ENCODE measurements at places on chromosomes 3 and 15.
A peak's percentile ranks its signal among the peaks of the same experiment; 100 is the strongest.

DNA sequence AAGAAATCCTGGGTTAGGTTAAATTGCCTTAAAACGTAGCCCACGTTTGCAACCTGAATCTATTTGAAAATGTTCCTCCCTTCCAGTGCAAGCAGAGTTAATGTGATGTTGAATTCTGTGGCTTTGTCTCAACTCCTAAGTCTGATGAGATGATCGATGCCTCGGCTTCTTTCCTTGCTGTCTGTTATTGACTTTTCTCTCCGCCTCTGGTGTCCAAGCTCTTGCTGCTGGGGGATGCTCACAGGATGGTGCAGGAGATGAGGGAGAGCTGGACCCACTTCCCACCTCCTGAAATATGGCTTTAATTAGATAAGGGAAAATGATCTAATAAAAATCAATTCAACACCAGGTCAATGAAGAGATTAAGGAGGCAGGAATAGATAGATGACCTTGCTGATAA is 407.9 kb upstream of the RGMA start:
- DNase-seq: no peak

DNA sequence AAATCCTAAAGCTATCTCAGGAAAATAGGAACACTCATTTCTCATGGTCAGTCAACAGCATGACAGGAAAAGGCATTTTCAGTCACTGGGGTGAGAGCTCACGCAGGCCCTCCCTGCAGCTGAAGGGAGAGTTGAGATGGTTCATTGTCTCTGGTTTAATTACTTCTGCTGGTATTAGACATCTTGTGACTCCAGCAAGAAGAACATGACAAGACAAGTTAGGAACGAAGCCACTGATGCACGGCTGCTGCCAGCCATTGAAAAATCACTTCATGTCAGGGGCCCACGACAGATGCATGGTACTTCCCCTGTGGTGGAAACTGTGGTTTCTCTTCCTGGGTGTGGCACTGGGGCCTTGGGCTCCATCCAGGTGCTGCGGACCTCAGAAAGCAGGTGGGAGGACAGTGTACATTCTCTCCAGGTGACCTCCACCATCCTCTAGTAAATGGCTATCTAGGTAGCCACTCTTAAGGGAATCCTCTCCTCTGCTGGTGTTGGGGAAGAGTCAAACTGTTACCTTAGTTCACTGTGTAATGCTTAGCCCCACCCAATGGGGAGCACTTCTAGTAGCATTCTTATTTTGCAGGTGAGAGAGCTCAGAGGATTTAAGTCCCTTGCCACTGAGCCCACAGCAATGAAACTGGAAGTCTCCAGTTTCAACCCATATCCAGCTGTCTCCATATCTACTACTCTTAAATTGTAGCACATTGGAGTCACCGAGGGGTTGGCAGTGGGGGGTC is 274.2 kb downstream of the LRTM1 start:
- no peak for DNase-seq

GRCh38 chr15:67149068-67149772 is 83.8 kb downstream of the SMAD3 start:
- DNase-seq: no peak

DNA sequence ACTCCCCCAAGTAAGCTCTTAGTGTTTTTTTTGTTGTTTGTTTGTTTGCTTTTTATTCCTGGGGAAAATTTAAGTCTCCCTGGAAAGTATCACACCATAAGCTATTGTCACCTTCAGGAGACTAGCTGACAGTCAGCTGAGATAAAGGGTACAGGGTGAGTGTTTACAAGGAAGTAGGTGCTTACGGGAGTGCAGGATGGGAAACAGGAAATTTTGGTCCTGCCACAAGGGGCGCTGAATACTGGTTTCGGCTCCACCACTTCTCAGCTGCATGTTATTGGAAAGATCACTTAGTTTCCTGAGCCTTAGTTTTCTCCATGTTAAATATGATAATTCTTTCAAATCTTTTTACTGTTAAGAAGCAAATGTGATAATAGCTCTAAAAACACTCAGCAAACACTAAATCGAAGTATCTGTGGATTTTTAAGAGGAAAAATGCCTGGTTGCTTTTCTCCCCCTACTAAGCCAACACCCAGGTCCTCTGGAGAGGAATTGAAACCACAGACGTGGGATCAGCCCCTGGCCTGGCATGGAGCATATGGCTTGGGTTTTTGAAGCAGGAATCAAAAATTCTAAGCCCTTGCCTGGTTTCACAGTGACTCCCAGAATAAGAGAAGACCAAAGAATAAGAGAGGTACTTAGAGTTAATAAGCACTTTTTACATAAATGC is 90.7 kb downstream of the SCN11A start:
- peak; percentile 12 for DNase-seq

DNA sequence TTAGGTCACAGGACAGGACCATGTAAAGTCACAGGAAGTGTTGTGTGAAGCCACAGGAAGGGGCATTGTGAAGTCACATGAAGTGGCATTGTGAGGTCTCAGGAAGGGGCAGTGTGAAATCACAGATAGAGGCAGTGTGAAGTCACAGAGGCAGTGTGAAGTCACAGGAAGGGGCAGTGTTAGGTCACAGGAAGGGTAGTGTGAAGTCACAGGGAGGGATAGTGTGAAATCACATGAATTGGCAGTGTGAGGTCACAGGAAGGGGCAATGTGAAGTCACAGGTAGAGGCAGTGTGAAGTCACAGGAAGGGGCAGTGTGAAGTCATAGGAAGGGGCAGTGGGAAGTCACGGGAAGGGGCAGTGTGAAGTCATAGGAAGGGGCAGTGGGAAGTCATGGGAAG is 37.9 kb downstream of the GASK1A start:
- no peak for DNase-seq

DNA sequence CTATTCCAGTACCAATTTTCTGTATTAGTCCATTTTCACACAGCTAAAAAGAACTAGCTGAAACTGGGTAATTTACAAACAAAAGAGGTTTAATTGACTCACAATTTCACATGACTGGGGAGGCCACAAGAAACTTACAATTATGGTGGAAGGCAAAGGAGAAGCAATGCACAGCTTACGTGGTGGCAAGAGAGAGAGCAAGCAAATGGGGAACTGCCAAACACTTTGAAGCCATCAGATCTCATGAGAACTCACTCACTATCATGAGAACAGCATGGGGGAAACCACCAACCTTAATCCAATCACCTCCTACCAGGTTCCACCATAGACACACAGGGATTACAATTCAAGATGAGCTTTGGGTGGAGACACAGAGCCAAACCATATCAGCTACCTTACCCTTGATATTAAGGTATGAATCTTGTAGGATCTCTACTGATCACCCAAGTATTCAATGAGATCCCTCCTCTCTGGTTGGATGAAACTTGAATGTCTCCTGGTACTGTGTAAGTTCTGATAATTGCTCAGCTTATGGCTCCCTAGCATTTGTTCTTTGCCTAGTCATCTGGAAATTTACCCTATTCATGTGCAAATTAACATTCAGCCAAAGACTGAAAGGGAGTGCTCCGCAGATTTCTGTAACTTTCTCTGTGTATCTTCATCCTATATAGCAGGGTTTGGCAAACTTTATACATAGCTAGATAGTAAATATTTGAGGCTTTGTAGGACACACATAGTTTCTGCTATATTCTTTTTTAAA is 38.9 kb downstream of the MYL3 start:
- DNase-seq: no peak

DNA sequence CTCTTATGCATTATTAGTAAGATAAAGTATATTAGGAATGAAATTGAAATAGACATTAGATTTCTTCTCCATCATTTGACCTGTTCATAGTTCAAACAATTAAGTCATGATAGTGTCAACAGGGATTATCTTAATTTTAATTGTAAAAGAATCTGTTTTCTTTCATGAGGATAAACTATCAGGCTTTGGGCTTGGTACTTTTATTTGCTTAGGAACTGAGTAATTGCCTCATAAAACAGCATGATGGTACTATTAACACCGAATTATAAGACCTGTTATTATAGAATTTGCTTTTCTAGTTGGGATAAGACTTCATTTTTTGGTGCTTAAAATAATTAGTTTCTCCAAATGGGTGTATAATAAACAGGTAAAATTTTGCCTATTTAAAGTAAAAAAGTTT is 71.8 kb downstream of the FNDC3B start:
- no peak for DNase-seq

GRCh38 chr3:134054881-134055280 is 25.2 kb upstream of the SLCO2A1 start:
- DNase-seq: no peak

DNA sequence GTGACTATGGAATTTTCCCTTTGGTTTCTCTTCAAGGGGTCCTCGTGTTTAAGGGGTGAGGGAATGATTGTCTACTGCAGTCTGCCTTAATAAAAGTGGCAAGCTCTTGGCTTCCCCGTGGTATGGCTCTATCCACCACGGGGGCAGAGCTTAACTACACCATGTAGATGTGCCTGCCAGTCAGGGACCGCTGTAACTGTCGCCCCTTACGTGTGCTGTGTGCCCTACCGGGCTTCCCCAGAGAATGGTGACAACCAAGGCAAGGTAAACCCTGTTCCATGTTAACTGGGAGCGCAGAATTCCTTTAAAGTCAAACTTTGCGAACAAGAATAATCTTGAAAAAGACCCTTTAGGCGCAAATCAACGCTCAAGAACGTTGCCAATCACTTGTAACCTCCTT is 966 bp upstream of the C3orf80 start:
- DNase-seq: peak; percentile 0

GRCh38 chr3:39282057-39282456 is 2.2 kb upstream of the CX3CR1 start:
- DNase-seq: no peak

GRCh38 chr3:98593046-98593936 is at the start of gene CPOX:
Gene CPOX, minus strand, starts transcription at chr3:98593611. Its CDS starts 107 bp downstream, at chr3:98593504.
- peak; percentile 88 for DNase-seq

GRCh38 chr3:120470870-120471269 is 20.1 kb upstream of the FSTL1 start:
- DNase-seq: no peak

GRCh38 chr3:121690777-121691405 is 30.2 kb upstream of the HCLS1 start:
- no peak for DNase-seq

- no peak for DNase-seq
Measured at GRCh38 chr3:42421818-42422796, 11.7 kb upstream of the LYZL4 start.

- no peak for DNase-seq
Measured at GRCh38 chr3:166582236-166582635, 745.0 kb upstream of the BCHE start.

- DNase-seq: no peak
Measured at GRCh38 chr3:43773273-43774094, 82.7 kb downstream of the ABHD5 start.

GRCh38 chr3:175146258-175146657 is 287.1 kb downstream of the NAALADL2 start:
- DNase-seq: peak; percentile 2

DNA sequence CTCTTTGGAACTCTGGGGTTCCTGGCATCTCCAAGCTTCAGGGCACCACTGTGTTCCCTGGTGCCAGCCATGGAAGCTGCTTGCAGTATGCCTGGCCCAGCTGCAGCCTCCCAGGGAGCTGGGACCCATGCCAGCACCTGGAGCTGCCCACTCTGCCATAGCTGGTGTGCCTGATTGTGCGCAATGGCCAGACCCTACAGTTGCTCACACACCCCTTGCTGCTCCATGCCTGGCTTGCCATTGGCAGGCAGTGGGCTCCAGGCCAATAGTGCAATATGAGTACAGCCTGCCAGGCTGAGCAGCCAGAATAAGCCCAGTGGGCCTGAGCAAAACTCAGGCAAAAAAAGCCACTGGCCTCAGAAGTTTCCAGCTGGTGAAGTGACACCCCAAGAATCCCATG is 43.8 kb upstream of the LRRFIP2 start:
- no peak for DNase-seq

- no peak for DNase-seq
Measured at GRCh38 chr3:184062637-184063036, 9.8 kb downstream of the HTR3C start.

DNA sequence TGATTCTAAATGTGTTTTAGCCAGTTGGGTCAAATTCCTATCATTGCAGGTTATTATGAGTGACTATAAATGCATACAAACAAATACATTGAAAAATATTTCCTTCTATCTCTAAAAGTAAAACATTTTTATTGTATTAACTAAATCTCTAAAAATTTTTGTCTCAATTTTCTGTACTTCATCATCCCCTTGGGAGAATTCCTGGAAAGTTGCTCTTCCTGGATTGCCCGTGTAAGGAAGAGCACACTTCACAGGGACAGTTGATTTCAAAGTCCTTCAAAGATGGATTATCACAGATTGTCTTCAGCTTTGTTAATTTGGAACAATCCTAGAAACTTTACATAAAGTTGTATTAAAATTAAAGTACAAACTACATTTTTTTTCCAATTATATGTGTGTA is 595.6 kb downstream of the ROBO1 start:
- DNase-seq: no peak

GRCh38 chr3:101509811-101510210 is 3.2 kb downstream of the SENP7 start:
- no peak for DNase-seq

GRCh38 chr3:178671791-178672190 is 135.6 kb downstream of the KCNMB2 start:
- DNase-seq: peak; percentile 36

DNA sequence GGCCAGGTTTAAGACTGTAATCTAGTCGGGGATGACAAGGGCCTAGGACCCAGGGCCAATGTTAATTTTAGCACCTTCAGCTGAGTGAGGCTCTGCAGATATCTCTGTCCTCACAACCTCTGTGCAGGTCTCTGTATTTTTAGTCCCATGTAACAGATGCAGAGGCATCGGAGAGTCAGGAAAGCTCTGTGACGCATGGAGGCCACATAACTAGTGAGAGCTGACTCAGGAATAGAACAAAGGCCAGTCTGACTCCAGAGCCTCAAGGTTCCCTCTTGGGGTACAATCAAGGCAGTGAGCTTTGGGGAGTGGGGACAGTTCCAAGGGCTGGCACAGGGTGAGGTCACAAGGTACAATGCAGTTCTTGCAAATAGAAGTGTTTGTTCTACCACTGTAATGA is 31.0 kb downstream of the FSTL1 start:
- DNase-seq: no peak

GRCh38 chr3:197339841-197340520 is 41.6 kb upstream of the DLG1 start:
- no peak for DNase-seq

DNA sequence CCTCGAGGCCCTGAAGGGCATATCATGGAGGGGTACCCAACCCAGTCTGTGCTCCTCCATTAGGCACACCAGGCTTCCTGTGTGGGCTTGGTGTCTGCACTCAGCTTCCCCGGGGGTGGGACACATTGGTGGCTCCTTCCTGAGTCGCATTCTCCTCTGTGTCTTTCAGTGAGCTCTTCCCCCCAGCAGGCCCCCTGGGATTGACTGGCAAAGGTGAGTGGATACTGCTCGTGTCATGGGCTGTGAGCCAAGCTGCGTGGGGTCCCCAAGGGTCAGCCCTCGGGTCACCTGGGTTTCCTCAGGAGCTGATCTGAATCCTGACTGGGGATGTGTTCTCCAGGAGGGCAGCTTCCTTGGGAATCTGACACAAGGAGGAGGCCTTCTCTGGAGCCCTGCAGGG is 231.0 kb downstream of the SNRPN start:
- DNase-seq: no peak

GRCh38 chr3:29463304-29463703 is 182.4 kb downstream of the RBMS3 start:
- no peak for DNase-seq

Data from right lung (tissue), 10 donors.